ENCODE measurements at places on chromosomes 5 and 9.

DNA sequence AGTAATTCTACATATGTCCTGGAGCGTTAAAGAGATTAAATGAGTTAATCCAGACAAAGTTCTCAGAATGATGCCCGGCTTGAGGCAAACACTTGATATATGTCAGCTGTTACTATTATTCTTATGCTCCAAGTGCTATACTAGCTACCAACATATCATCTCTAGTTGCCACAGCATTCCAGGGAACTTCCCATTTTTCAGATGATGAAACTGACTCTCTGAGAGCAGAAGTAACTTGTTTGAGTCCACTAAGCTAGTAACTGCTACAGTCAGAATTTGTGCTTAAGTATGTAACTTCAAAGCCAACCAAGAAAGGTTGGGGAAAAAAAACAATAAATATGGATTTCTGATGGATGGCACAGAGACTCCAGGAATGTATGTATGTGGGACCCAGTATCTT, 98.1 kb downstream of the CDK5RAP2 start:
- DNase-seq, result no peak

DNA sequence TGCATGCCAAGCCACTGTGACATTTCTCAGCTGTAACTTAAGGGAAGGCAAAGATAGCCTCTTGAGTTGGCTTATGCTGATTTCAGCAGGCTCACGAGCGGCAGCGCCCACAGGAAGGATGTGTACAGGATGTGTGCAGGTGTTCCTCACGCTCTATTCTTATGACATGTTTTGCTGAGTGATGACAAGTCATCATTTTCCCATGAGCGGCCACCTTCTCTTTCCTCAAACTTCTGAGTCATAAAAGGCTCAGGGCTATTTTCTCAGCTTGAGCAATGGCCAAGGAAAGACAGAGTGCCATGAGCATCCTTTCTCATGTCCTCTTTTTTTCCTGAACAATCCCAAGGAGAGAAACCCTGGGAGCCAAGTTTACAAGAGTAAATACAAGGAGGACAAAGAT, 365.9 kb downstream of the PLK2 start:
- no peak for DNase-seq

GRCh38 chr5:53613536-53613935, 53.1 kb downstream of the NDUFS4 start:
- DNase-seq, result no peak

DNA sequence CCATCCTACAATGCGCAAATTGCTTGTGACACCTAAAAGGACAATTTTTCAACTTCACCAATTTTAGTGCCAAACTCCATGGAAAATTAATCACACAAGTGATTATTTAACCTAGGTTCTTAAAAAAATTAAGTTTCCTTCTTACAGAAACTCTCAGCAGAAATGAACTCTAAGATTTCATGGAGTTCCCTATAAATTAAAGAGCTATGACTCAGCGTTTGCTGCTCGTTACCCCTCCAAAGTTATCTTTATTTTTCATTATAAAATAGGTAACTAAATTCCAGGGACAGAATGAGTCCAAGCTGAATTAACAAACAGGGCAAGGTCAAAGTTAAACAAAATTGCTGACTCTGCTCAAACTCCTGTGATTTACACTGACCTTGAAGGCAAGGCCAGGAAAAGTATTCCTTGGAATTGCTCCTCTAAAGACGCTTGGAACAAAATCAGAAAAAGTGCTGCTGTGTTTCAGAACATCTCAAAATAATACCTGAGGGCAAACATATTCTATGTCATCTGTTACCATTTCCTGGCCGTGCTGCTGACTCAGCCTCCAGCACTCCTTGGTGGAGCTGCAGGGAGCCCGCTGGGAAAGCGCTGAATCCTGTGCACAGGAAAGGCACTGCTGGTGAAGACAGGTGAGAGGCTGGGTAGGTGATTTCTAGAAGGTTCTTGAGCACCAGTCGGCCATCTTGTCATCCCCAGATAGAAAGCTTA, 2.5 kb upstream of the CMBL start:
- DNase-seq, result no peak

DNA sequence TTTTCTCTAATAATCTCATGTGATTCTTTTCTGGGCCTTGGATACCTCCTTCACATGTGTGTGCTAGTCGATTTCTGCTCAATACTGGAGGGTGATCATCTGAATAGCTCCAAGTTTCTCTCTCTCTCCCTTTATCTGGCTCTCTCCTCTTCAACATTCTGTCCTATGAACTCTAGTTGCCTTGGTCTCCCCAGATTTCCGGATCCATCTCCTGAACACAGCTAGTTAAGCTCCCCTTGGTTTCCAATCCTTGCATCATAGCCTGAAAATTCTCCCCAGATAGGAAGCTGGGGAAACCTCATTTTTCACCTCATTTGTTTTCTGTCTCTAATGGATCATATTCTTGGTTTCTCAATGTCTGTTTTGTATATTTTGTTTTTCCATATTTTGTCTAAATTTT, 832.3 kb downstream of the MTRR start:
- no peak for DNase-seq

DNA sequence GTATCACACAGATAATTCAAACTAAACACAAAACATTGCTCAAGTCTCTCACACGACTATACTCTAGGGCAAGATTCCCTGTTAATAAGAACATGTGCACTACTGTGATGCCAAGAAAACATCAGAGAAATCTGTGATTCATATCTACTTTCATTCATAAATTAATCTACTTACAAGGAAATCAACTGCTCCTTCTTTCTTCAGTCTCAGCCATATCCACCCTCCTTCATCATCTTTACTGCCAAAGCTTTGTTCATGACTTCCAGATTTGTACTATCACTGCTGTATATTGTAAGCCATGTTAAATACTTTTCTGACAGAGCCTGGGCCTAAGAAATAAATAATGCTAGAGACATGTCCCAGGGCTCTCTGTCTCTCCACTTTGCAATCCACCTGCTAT, 35.1 kb downstream of the CTNNAL1 start:
- no peak for DNase-seq

DNA sequence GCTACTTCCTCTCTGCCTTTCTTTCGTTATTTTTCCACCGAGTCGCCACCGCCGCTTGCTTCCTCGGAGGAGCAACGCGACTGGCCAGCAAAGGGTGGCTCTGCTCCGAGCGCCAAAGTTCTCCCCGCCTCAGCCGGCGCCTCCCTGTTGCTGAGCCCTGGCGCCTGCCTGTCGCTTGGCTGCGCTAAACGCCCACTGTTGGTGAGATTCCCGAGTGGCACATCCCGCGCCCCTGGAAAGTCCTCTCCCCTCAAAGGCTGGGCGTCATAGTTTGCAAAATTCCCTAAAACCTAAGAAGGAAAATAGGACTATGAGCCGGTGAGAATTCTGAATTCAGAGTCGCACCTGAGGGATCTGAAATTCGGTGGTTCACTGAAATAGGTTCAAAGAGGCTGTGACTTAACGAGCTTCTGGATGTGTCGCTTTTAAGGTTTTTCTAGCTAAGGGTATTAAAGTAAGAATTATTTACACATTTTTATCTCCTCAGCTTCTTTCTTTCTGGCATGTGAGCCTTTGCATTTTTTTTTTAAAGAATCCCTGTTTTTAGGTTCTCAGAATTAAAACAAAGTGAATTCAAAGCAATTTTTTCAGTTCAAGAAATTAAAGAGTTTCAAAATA, at the start of gene GRIN3A:
GRIN3A (minus strand) TSS at position 82 of the 618 bp plus-strand sequence. CDS start 668 bp downstream, outside the sequence.
- no peak for DNase-seq

- DNase-seq, result no peak
Observed at GRCh38 chr5:115297031-115297430, 577 bp upstream of the CCDC112 start.

All from substantia nigra (tissue), 51 donors.